ENCODE measurements at places on chromosomes 2 and 18.
A peak's percentile ranks its signal among the peaks of the same experiment; 100 is the strongest.

DNA sequence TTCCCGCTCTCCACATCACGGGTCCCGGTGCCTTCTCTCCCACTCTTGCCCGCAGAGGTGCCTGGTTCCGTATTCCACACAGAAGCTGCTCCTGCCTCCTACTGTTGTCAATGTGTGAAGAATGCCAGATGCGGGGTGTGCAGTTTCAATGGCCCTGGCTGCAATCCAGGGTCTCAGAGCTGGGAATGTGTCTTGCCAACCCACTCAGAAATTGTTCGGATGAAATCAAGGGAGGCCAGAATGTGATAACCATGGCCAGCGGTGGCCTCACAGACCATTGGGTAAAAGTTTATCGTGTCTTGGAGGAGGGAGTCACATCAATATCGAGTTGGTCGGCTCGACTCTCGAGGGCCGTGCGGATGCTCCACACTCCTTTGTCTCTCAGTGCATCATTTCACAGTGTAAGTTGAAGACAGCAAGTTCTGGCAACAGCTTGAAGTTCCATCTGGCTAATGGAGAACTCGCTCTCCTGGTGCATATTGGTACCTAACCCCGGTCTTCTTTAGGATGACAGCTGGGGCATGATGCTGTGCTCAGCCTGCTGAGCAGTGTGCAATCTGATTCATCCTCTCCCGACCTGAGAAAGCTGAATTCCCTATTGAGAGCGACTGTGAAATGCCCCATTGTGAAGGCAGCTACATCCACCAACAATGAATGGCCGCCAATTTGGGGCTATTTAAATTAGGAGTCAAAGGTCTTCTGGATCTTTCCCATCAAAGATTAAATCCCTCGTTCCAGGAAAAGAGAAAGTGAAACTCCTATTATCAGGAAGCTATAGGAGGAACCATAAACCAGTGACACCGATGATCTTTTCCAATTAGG, 389.0 kb downstream of the SOX11 start:
- no peak for DNase-seq

- no peak for DNase-seq
These were observed 124.3 kb upstream of the FOSL2 start for GRCh38 chr2:28268386-28268785.

DNA sequence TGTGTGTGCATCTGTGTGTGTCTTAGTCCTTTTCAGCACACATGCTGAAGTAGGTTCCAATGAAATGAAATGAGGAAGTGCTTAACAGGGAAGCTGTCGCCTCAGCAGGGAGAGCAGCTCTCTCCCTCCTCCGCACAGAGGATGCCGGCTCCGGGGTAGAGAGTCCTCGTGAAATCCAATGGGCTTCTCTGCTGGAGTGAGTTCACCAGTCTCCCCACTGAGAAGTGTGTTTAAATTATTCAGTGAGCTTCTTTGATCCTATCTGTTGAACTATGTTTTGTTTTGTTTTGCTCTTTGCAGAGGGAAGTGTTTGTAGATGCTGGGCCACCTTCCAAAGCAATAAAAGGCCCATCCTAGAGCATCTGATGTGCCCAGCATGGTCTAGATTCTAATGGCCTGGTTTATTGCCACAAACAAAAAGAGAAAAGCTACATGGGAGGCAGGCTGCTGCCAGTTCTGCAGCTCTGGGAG, 6.7 kb downstream of the PPP1R7 start:
- no peak for DNase-seq

DNA sequence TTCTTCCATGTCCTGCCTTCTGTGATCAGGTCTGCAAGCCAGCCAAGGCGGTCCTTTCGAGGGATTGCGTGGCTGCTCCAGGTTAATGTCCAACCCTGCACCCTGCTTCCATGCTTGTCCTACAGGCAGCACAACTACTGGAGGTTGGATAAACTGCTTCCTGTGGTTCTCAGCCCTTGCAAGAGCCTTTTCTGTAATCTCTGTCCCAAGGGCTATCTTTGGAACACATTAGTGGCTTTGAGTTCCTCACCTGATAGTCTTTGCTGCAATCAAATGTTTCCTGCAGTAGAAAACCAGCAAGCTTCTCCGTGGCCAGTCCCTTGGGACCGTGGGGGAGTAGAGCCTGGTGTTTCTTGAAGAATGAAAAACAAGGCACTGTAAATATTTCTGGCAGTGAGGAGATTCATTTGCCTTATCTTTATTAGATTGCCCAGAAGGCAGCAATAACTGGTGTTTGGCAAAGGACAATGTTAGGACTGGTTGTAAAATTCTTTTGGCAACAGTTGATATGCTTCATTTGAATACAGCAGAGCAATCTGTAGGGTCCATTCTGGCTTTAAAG, 214.4 kb downstream of the FHOD3 start:
- no peak for DNase-seq

DNA sequence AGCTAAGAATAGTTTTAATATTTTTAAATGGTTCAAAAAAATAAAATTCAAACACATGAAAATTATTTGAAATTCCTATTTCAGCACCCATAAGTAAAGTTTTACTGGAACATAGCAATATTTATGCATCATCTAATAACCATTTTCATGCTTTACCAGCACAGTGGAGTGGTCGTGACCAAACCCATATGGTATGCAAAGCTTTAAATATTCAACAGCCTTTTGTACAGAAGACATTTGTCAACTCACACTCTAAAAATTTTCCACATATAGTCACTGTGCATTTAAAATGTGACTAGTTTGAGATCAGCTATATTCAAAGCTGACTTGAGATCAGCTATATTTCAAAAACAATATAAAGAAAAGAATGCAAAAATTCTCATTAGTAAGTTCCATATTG, 46.2 kb downstream of the PUM2 start:
- DNase-seq, result no peak

GRCh38 chr2:15584767-15585469, 6.8 kb upstream of the DDX1 start:
- no peak for DNase-seq

DNA sequence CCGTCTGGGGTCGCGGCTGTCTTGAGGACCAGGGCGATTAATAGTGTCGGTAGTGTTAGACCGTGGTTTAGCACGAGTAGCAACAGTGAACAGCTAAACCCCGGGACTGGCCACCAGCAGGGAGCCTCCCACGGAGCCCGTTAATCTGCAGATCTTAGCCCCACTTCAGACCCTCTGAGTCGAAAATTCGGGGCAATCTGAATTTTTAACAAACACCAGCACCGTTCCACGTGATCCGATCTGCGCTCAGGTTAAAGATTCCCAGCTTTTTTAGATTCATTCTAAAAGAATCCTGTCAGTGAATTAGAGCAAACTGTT, 479 bp upstream of the ATP5F1A start:
- DNase-seq, result no peak

DNA sequence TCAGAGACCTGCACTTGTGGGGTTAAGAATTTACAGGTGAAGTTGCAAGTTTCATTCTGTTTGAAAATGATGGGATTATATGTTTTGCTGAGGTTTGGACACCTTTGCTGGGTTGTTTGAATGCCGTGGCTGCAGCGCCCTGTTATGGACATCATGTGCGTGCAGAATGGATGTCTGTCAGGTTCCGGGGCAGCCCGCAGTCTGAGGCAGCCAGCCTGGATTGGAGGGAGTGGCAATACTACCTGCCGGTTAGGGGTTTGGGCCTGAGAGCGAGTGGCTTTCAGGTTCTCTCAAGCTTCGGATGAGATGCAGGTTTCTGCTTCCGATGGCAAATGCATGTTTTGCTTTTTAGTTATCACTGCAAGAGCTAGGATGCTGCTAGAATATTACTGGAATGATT, 1.1 kb downstream of the CASP8 start:
- peak; percentile 29 for DNase-seq

DNA sequence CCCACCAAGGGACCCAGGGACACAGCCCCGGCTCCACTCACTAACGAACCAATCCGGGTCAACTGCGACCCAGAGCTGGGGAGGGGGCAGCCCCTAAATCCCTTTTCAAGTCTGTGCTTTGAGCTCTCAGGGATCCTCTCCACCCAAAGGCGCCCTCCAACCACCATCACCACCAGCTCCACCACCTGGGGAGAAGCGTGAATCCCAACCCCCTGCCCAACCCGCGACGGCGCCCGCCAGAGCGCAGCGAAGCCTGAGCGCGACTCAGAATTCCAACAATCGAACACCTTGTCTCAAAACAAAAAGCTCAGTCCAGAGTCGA, 497 bp downstream of the DSC3 start:
- DNase-seq, result no peak

DNA sequence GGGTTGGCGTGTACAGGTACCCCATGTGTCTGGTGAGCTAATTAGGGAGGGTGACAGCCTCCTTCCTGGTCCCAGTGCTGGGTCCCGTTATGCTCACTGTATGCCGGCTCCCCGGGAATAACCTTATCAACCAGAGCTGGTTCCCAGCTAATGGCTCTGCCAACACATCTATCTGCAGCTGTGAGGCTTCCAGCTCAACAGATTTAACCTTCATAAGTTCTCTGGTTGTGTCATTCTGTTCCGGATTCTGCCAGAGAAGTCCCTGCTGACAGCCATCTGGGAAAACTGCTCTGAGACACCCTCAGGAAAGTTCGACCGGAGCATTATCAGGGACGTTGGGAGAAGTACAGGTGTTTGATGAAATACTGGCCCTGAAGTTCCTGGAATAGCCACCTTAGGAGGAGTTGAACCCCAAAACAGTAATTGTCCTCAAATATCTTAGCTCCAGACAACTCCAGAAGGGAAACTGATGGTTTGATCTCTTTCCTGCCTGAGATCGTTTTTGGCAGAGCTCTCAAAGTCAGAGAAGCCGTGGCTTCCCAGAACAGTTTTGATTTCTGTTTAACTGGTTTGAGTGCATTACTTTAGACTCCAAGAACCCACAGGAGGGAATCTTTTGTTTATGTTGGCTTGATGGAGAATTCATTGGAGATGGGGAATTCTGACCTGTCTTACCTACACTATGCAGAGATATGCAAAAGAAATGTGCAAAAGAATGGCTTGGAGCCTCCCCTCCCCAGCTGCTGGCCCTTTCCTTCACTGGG, 39.4 kb upstream of the TXNDC2 start:
- no peak for DNase-seq

DNA sequence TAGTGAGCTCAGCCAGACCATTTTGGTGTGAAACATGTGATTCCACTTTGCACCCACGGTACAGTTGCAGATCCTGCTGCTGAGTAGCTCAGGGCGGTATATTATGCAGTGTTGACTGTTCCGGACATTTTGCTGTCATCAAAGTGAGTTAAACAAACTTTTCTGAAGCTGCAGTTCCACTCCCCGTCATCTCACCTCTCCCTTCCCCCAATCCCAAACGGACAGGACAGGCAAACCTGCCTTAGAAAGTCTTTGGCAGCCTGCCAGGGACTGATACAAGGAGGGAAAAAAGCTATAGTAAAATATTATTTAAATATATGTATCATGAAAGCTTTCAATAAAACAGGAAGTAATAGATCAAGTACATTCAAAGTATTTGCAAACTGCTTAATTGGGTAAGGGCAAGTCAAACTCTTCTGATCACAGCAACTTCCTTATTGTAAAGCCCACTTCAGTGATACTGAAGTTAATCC, 35.5 kb upstream of the SP5 start:
- no peak for DNase-seq

DNA sequence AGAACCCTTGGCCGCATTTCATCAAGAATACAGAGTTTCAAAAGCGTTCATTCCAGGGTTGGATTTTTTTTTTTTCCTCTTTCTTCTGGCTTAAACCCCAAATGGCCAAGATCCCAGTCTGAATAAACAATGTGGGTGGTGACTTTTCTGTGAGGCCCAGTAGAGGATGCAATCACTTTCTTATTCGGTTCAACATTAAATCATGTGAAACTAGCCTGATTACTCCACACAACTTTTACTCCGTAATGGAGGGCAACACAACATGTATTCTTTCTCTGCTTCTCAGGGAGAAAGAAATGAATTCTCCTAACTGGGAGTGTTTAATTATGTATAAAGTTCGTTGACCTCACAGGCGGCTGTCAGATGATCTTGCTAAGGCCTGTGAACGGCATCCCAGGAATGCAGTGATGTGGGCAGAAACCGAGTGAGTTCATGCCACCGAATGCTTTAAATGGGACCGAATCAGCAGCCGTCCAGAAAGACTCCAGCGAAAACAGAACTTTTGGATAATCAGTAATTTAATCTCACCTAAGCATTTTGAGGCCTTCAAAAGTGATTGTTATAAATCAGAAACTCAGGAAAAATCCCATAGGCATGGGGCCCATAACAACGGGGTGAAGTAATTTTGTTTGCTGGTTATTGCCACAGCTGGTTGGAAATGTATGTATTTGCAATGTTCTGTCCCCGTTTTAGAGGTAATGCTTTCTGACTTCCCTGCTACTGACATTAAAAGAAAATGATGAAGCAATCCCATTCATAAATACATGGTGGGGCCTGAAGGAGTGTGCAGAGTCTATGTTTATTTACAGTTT, 81.5 kb downstream of the BCL2 start:
- no peak for DNase-seq

- no peak for DNase-seq
These were observed 22.3 kb upstream of the TYMS start for GRCh38 chr18:635171-635570.

- no peak for DNase-seq
These were observed 533.6 kb upstream of the FSHR start for GRCh38 chr2:49687918-49688317.

GRCh38 chr2:8378016-8378810, 303.6 kb upstream of the ID2 start:
- DNase-seq, result no peak

DNA sequence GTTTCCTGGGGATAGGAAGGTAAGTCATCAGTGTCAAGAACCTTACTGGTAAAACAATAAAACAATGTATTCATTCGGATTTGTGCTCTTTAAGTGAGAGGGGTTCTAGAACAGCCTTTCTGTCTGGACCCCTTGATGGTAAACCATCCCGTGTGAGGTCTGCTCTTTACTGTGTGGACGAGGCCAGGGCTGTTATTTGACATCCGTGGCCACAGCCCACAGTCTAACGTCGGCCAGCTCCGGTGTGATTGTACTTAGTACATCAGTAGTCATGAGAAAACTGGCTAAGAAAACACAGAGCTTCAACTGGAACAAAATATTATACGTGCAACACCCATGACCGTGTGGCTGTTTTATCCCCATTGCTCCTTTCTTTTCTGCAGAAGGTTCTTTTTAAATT, 62.0 kb downstream of the SLC35F5 start:
- DNase-seq, result no peak
